Upper lobe of right lung (tissue), 1 donor: ENCODE measurements at places on chromosomes 2 and 18.

DNA sequence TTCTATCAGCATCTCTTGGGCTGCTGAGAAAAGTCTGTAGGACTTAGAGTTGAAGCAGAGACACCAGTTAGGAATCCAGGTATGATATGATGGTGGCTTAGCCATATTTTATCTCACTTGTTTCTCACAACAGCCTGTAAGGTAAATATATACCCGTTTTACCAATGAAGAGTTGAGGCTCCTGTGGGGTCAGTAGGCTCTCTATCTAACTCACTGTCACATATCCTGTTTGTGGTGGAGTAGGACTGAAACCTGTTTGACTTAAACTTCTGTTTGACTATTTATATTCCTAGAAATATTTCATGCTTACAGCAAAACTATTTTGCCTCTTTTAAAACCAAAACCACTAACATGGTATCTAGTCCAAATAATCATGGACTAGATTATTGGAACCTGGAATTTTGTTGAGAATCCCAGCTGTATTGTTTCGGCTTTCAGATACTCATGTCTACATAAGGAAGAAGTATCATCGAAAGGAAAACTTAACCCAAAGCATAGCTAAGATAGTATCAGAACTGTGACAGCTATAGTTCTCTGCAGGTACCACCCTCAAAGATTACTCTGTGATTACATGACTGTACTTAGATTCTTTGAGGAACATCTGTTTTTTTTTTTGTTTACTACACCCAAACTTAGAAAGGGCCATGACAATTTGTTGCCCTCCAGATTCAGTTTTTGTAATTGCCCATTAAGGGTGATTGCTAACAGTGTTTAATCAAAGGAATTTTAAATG lies 216.1 kb upstream of the THUMPD2 start:
- DNase-seq: no peak

DNA sequence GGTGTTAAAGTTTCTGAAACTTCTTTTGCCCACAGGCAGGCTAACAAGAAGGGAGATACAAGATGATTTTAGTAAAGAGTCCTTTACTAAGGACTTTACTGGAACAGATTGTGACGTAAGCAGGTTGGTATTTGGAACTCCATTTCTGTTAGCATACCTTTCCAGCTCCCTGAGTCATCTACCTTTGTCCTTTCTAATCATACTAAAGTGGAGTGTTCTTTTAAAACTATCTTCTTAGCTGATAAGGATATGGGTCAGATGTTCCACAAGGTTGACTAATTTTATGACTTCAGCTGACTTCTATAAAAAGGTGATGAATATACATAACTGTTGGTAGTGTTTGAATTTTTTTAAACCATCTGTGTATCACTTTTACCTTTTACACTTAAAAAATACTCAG lies 21.1 kb downstream of the UGP2 start:
- no peak for DNase-seq

GRCh38 chr2:105567996-105568494 lies 169.2 kb upstream of the FHL2 start:
- no peak for DNase-seq

GRCh38 chr2:161031511-161031910 lies 128.7 kb upstream of the TANK start:
- no peak for DNase-seq

DNA sequence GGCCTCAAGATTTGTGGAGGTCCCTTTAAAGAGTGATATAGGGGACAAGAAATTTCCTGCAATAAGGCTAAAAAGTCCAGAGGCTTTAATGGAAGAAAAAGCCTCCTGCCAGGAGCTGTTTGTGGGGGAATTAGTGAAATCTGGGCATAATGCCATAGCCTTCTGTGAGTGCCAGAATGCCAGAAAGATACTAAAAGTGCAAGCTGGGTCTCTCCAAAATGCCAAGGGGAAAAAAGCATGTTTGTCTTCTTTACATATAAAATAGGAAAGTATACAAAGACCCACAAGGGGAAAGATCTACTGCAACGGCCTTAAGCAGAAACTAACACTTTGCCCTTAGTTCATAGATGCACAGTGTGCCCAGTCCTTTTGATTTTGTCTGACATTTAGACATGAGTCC lies 647.7 kb upstream of the ZNF804A start:
- no peak for DNase-seq

GRCh38 chr2:202084265-202084664 lies 11.2 kb downstream of the KIAA2012 start:
- no peak for DNase-seq

GRCh38 chr2:54534221-54534620 lies 78.1 kb downstream of the SPTBN1 start:
- no peak for DNase-seq

GRCh38 chr18:10916865-10917264 lies 232.5 kb downstream of the PIEZO2 start:
- DNase-seq: no peak

GRCh38 chr2:72395096-72395495 lies 247.4 kb upstream of the CYP26B1 start:
- DNase-seq: no peak

GRCh38 chr2:48932667-48933066 lies 177.1 kb upstream of the LHCGR start:
- DNase-seq: no peak

DNA sequence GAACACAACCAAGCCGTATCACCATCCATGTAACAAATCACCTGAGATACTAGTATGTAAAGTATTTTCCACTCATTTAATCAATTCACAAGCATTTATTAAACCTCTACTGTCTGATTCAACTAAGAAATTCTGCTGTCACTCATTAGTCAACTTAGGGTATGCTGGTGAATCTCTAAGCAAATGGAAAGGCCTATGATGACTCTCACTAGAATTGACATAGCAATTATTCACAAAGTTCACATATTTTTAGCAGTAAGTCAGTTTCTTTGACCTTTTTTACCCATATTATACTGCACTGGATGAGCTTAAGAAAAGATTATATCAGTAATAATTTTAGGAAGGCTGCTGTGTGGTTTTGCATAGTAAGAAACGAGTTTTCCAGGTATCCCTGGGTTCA lies 130.1 kb downstream of the SLC8A1 start:
- no peak for DNase-seq

GRCh38 chr2:190978389-190979053 lies 35.5 kb downstream of the STAT1 start:
- no peak for DNase-seq

DNA sequence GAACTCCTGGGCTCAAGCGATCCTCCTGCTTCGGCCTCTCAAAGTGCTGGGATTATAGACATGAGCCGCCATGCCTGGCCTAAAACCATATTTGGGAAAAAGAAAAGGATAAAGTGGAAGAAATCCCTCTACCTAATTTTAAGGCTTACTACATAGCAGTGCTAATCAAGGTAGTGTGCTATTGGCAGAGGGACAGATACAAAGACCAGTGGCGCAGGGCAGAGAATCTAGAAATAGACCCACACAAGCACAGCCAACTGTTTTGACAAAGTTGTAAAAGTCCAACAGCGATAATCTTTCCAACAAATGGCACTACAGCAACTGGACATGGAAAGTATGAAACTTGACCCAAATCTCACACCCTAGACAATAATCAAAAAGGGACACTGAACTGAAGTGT lies 138.4 kb downstream of the TFCP2L1 start:
- DNase-seq: no peak

DNA sequence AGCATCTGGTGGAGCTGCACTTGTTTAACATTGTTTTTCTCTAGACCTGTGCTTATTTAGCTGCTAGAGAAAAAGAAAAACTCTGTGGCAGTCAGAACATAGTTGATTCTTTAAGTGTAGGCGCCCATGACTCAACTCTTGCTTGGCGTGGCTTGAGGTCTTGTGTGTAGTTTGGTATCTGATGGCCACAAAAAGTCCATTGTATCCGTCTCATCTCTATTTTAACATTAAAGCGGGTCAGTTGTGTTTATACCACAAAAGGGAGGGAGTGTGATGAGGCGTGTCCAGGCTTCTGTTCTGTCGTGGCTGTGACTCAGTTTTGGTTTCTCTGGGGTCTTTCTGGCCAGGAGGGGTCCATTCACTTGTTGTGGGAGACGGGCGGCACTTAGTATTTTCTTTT lies 24.2 kb upstream of the UGT1A8 start:
- no peak for DNase-seq

- DNase-seq: no peak
Measured at GRCh38 chr2:39486071-39486470, 49.0 kb upstream of the MAP4K3 start.

- no peak for DNase-seq
Measured at GRCh38 chr2:170206246-170206645, 28.3 kb downstream of the MYO3B start.

GRCh38 chr18:24326211-24326610 lies 71.4 kb downstream of the OSBPL1A start:
- DNase-seq: no peak

DNA sequence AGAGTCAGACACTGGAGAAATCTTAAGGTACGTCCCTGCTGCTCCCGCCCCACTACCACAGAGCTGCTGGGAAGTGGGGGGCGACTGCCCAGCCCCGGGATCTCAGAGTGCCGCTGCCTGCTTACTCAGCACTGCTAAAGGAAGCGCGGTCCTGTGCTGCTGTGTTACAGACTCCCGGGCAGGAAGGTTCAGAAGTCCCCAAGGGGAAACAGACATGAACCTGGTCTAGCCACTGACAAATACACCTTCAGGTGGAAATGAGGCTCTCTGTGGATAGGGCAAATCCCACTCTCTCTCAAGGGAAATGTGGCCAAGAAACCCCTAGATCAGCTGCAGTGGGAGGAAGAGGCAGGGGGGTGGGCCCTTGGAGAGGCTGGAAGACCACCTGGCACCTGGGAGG lies 13.7 kb downstream of the MTERF4 start:
- no peak for DNase-seq

DNA sequence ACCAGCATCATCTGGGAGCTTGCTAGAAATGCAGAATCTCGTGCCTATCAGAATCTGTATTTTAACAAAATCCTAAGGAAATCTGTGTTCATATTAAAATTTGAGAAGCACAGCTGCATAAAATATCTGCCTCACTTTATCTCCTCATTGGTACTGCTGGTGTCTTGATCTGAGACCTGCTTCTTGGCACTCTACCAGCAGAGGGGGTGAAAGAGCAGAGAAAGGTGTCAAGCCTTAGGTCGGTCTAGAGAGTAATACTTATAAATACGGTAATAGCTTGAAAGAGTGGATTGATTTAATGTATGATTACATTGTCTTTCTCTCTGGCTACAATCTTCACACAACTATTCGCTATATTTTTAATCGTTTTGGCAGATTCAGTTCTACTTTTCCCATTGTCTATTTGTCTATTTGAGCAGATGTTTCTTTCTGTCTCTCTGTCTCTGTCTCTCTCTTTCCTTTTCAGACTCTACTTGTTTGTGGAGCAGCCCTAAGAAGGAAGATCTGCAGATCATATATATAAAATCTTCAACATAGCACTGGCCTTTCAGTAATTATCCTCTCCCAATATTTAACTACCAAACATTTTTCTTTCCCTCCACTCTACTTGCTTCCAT lies 1.7 kb upstream of the GCG start:
- DNase-seq: no peak

DNA sequence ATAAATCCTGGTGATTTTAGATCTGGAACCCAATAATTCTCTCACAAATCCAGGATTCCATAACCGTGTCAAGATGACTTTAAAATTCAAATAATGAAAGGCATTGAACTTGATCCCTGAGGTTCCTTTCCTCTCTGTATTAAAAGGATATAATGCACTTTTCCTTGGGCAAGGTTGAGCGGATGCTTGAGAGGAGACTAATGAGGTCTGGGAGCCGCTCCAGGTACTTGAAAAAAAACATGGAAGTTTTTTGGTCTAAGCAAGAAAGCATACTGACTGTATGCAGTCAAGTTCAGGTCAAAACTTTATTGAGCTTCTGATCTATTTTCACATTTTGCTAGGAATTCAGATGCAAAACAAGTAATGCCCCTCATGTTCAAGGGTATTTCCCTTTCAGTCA lies 318.5 kb downstream of the RAD51AP2 start:
- no peak for DNase-seq

DNA sequence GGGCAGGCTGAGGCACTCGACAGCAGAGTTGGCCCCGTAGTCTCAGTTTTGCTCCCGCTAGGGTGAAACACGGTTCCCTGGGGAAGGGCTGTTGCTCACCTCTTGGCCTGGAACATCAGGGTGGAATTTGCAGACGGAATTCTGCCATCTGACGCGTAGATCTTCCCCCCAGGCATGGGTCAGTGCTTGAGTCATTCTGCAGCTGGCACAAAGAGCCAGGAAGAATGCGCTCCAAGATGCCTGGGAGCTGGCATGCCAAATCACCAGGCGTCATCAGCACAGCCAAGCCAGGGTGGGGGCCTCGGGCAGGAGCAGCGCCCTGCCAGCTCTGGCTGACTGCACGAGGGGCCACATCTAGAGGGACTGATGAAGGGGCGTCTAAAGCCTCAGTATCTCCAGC lies 42.7 kb downstream of the ODC1 start:
- peak; percentile 78 for DNase-seq

GRCh38 chr2:174699993-174700766 lies 64.1 kb downstream of the CHRNA1 start:
- no peak for DNase-seq
